ENCODE measurements at places on chromosomes 5 and 9.

GRCh38 chr5:102678267-102679058, 76.6 kb upstream of the PAM start:
- DNase-seq = no peak

DNA sequence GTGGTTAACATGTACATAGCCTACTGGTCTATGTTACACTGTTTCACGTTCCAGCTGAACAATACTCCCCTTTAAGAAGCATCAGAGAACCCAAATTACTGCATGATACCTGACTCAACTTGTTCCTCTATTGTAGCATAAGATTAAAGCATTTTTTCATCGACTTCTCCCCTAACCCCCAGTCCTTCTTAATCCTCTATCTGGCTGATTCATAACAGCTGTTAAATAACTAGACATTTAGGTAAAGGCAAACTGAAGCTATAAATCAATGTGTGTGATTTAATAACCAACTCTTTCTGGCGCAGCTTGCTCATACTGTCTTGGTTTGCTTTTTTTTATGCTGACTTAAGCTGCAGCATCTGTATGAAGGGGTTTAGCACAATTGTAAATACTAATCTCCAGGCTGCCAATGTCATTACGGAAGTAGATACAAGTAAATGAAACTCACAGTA, 94.2 kb upstream of the MTAP start:
- no peak for DNase-seq

DNA sequence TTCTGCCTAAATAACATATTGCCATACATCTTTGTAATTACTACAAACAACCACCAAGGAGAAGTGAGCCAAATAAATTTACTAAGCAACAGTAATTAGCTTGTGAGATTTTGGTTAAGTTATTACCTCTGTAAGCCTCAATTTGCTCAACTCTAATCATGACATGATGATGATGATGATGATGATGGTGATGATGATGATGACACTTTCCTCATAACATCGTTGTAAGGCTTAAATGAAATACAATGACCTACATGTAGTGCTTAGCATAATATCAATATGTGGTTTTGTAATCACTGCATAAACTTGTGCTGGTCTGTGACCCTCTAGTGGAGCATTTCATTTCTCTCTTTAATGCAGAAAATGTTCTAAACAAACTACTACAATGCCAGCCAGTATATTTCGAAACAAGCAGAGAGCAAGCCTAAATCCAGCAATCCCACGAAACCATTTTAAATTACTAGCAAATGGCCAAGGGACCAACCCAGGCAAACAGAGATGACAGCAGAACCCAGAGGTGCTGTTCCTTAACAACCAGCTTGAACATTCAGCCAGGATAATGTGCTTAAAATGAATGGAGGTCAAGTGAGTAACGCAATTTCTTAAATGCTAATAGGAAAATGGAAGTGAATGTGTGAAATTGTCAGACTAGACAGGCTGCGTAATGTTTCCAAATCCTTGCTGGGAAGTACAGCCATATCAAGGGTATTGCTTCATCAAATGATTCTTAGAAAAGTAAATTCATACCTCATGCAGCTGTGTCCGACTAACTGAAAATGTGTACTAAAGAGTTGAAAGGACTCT, 281.9 kb upstream of the PUM3 start:
- peak; percentile 65 for DNase-seq

DNA sequence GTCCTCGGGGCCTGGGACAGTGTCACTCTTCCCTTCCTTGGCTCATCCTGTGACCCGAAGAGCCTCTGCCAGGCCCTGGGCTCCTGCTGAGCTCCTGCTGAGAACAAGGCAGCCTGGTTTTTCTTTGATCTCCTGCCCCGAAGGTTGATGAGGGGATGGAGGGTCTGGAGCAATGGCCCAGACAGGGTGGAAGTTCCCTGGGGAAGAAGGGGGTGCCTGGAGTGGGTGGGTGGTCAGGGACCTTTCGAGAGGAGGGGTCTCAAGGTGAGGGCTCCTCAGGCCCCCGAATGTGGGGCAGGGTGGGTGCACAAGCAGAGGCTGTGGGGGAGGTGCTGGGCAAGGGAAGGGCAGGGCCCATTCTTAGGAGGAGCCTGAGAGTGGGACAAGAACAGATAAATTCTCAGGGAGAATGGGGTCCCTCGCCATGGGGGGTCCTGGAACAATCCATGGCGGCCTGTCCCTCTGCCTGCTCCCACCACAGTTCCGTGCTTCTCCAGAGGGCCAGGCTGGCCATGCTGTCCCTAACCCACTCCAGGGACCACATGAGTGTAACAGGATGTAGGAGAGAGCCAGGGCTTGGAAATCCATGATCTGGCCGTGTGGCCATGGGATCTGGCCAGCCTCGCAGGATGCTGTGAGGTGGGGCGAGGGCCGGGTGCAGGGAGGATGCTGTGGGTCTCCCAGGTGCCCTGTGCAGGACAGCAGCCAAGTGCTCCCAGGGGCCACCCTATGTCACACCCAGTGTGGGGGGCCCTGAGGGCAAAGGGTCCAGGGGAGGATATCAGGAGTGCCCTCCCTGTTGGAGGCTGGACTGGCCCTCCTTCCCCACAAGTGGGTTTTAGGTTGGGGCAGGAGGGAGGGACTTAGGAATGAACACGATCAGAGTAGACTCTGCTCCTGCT, 128.5 kb upstream of the LPCAT1 start:
- DNase-seq = no peak
